ENCODE measurements at places on chromosomes 3 and 15.

DNA sequence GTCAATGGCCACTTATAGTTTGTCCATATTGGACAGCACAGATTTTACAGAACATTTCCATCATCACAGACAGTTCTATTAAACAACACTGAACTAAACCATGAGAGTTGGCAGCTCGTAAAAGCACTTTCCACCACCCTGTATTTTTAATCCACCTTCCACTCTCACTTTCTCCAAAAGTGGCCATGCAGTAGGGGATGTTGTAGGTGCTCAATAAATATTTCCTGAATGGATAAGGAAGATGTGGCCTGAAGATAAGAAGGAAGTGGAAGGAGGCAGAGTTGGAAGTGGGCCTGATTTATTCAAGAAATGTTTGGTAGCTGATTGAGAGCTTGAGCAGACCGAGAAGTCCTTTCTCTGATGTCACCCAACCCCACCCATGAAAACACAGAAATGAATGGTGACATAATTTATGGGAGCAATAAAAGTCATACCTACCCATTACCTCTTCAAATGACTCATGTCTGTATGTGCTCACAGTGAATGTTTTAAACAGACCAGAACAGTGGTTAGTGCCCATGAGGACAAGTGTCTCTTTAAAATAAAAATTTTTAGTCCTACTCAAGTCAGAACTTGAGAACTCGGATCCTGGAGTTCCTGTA, 39.6 kb upstream of the CTNNB1 start:
- peak; percentile 41 for DNase-seq

DNA sequence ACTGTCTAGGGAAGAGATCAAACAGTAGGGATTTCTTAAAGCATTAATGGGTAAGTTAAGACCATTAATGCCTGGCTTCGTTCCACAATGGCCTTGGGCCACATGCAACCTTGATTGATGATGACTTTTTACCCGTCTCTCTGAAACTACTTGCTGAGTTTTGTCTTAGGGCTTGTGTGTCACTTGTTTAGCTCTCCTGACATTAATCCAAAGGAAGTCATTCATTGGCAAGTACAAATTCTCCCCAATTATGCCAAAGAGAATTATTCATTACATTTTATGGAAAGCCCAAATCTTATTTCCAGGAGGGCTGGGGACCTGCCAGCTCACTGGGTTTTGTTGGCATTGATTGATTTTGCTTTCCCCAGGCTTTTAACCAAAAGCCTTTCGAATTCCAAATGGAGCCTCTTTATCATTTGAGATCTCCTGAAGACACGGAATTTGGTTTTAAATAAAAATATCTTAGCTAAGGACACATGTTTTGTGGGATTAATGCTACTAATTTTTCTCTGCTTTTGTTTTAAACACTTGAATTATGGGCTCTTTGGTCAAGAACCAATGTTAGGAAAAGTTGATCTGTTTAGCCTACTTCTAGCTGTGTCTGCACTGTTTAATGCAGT, 40.7 kb downstream of the SERPINI1 start:
- no peak for DNase-seq

DNA sequence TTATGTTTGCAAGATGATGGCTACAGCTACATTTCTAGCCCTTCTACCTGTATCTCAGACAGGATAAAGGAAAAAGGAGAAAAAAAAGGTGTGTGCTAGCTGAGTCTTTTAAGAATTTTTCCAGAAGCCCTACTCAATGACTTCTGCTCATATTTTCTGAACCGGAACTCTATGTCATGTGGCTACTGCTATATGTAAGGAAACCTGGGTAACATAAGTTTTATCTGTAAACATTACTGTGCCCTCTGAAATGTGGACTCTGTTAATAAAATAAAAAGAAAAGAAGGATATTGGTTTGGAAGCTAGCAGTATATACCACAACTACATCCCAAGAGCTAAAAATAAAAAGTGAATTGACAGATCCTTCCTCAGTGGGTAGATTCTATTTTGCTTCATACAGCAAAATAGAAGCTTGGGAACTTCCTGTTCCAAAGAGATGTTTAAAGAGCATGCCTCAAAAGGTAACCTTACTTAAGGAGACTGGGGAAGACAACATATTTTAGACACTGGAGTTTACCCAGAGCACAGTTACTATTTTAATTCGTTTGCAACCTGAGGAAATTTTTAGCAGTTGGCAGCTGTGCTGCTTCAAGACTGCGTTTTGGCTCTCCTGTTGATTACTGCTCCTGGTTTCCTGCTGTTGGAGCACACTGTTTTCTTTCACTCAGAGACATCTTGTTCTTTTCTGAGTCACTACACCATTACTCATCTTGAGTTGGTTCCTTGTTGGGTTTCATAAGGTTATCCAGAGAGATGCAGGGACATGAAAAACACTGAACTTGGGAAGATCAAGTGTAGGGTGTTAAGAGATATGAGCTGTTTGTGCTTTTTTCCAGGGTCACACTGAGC, 280.7 kb downstream of the NFKBIZ start:
- peak; percentile 7 for DNase-seq

- DNase-seq: no peak
These were observed 32.6 kb upstream of the THUMPD3 start for GRCh38 chr3:9330166-9330703.

DNA sequence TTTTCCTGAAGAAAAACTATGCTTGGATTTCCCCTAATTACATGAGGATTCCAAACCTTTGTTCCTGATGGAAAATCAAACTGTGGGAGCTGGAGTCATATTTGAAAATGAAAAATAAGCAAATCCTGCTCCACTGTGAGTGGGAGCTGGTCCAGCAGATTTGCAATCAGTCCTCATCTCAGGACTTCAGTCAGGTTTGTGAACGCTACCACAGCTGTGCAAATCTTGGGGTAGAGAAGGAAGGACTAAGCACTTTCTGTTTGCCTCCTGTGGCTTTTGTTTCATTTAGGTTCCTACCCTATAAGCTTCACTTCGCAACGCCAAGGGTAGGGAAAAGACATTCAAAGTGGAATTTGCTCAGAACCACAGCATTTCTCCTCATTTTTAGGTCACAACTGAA, 238.2 kb downstream of the TUSC7 start:
- DNase-seq: no peak

GRCh38 chr3:42192334-42193200, 73.4 kb downstream of the CCK start:
- DNase-seq: no peak

DNA sequence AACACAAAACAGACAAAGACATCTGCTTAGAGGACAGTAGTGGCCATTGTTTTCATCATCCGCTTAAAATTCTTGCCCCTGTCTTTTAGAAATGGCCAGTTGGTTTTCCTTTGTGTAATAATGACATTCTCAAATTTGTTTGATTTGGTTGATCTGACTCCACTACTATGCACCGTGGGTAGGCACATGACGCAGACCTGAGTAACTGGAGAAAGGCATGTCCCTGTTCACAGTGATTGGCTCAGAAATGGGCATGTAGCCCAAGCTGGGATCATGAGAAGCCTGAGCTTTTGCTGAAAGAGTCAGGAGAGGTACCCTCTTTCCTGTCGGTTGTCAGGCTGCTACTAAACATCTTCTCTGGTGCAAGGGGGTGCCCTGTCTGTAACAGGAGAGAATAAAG, 36.6 kb upstream of the MAGI1 start:
- DNase-seq: no peak

GRCh38 chr3:16319307-16319706, 54.3 kb downstream of the OXNAD1 start:
- DNase-seq: peak; percentile 13

GRCh38 chr3:139627759-139628158, 50.0 kb downstream of the NMNAT3 start:
- DNase-seq: no peak

DNA sequence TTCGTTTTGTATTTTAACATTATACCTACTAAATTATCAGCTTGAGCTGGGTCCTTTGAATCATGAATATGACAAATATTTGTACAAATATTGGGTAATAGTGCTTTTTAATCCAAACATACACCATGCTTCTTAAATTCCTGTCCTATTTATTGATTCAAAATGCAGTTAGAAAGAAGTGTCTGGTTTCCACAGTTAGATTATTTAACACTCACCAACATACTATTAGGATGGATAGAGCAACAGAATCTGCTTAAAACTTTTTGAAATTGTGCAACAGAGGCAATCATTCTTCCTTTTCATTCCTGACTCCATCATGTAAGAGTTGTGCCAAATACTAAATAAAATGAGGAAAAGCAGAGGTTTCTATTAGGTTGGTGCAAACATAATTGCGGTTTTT, 281.2 kb downstream of the LSAMP start:
- no peak for DNase-seq

DNA sequence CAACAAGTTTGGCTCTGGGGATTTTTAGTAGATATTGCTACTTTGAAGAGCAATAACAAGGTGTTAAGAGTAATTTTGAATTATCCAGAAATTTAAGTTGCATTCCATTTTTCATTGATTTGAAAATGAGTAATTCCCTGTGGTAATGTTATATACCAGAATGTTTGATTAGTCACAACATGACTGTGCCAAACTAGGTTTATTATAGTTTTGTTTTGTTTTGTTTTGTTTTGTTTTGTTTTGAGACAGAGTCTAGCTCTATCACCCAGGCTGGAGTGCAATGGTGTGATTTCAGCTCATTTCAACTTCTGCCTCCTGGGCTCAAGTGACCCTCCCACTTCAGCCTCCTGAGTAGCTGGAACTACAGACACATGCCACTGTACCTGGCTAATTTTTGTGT, 40.7 kb downstream of the CNOT10 start:
- no peak for DNase-seq

GRCh38 chr3:72312339-72312738, 527.4 kb upstream of the PROK2 start:
- no peak for DNase-seq

Measured in HCT116 (cell line).